ENCODE measurements at places on chromosomes 11 and 22. TPM values are rescaled to one million over a fixed set of nuclear protein-coding genes. Genes with fewer than 3 reads are reported as not detected.

The RPUSD4 gene
- total RNA-seq: 34.1 TPM

The CASP12 gene
- total RNA-seq: not detected

The NPTXR gene
- 2.5 TPM for total RNA-seq

The RIC3 gene
- 5.6 TPM for total RNA-seq

The KLHDC7B gene
- total RNA-seq: 6.9 TPM

The PTS gene
- 28.5 TPM for total RNA-seq

The TLCD5 gene
- 1.6 TPM for total RNA-seq

The ADORA2A gene
- 33.0 TPM for total RNA-seq

The RAG2 gene
- not detected for total RNA-seq

The LGR4 gene
- 0.22 TPM for total RNA-seq

The SMIM35 gene
- total RNA-seq: 0.40 TPM

The GVQW3 gene
- total RNA-seq: 3.3 TPM

The SLC5A12 gene
- total RNA-seq: not detected

The GSTT2 gene
- total RNA-seq: not detected

The MMP1 gene
- not detected for total RNA-seq

The CADM1 gene
- 0.95 TPM for total RNA-seq

The PKNOX2 gene
- total RNA-seq: not detected

Measured in activated CD4-positive, alpha-beta memory T cell treated with anti-CD3 and anti-CD28 coated beads for 36 hours (primary cell).